ENCODE measurements at places on chromosomes 13 and 19.

- no peak for DNase-seq
Observed at GRCh38 chr13:48644141-48644540, 9.6 kb upstream of the CYSLTR2 start.

GRCh38 chr19:29193155-29193554, 19.8 kb downstream of the UQCRFS1 start:
- DNase-seq, result no peak

DNA sequence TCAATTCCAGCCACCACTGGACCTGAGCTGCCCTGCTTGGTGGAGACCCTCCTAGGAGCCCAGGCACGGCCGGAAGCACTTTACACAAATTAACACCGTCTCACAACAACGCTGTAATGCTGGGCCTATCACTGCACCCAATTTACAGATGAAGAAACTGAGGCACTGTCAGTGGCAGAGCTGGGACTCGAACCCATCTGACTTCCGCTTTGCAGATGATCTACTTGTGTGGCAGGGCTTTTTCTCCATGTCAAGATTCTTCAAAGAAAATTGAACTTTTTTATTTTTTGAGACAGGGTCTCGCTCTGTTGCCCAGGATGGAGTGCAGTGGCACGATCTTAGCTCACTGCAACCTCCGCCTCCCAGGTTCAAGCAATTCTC, 33.8 kb downstream of the ZFR2 start:
- DNase-seq, result no peak

DNA sequence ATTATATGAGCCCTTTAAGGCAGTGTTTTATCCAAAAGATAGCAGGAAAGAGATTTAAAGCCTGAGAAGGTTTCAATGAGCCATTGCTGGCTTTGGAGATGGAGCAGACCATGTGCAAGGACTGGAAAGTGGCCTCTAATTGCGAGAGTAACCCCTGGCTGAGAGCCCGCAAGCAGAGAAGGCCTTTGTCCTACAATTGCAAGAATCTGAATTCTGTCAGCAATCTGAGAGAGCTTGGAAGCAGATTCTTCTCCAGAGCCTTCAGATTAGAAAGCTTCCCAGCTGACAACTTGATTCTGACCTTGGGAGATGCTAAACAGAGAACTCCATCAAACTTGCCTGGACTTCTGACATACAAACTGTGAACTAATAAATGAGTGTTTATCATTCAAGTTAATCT, 528.7 kb upstream of the KLF12 start:
- DNase-seq, result no peak

- DNase-seq, result peak; percentile 68
Observed at GRCh38 chr19:1851654-1852580, 3.6 kb upstream of the REXO1 start.

DNA sequence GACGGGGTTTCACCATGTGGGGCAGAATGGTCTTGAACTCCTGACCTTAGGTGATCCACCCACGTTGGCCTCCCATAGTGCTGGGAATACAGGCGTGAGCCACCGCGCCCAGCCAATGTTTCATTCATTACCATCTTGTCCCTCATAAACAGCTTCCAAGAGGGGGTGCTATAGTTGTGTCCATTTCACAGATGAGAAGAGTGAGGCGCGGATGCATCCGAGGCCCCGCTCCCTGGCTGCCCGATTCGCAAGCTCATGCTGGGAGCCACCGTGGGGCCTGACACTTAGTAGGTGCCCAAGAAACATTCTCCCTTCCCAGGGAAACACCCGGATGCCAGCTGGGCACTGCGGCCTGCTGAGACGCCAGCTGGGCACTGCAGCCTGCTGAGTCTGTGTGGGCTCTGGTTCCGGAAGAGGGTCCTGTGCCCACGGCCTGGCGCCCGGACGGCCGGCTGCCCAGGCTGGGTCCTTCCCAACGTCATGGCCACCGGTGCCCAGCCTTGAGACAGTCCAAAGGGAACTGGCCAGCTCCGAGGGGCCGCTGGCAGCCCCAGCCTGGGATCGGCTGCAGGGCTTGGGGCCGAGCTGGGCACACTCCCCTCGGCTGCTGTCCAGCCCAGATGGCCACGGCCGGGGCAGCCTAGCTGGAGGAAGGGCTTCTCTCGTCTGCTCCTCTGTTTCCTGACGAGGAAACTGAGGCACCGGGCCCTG, 54.7 kb downstream of the NFIC start:
- DNase-seq, result no peak

- DNase-seq, result no peak
Observed at GRCh38 chr13:113057084-113057483, 48.5 kb upstream of the F7 start.

Data from CD4-positive, alpha-beta T cell treated with Interleukin-6 at 100 ng/mL for 8 hours (primary cell).